ENCODE measurements at places on chromosomes 13 and 19.

DNA sequence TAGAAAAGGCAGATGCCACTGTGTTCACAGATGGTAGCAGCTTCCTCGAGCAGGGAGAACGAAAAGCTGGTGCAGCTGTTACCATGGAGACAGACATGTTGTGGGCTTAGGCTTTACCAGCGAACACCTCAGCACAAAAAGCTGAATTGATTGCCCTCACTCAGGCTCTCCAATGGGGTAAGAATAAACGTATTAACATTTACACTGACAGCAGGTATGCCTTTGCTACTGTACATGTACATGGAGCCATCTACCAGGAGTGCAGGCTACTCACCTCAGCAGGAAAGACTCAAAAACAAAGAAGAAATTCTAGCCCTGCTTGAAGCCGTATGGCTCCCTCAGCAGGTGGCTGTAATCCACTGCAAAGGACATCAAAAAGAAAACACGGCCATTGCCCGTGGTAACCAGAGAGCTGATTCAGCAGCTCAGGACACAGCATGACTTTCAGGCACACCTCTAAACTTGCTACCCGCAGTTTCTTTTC, 197.7 kb downstream of the ZNF737 start:
- no peak for DNase-seq

DNA sequence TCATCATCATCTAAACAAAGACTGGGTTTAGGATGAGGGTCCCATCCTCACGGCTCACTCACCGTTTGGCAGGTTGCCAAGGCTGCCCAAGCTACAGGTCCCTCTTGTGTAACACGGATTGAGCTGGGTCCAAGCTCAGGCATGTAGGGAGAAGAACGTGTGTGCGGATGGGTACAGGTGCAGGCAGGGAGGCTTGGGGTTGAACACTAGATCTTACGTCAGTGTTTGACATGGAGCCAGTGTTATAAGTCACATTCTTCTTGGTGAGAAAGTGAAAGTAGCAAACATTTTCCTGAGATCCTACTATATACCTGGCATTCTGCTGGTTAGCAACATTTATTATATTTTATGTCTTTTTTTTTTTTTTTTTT, 136.8 kb upstream of the RNF113B start:
- DNase-seq: no peak

DNA sequence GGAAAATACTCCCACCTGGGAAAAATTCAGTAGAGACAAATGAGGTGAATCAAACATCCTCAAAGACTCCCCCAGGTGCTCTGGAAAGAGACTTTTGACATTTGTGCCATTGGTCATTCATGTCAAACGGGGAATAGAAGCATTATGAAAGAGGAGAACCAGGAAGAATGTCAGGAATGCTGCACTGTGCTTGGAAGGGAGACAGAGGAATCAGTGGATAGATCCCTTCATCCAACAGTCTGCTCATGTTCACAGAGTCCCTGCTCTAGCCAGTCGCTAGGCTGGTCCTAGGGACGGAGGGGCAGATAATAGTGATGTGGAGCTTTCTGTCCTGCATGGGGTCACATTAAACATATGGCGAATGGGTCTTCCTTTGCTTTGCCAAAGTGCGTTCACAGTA, 384.4 kb downstream of the FGF9 start:
- no peak for DNase-seq

- DNase-seq: no peak
These were observed 7.8 kb downstream of the CEACAM4 start for GRCh38 chr19:41619018-41619556.

GRCh38 chr19:31513841-31514240, 164.6 kb upstream of the TSHZ3 start:
- DNase-seq: no peak

DNA sequence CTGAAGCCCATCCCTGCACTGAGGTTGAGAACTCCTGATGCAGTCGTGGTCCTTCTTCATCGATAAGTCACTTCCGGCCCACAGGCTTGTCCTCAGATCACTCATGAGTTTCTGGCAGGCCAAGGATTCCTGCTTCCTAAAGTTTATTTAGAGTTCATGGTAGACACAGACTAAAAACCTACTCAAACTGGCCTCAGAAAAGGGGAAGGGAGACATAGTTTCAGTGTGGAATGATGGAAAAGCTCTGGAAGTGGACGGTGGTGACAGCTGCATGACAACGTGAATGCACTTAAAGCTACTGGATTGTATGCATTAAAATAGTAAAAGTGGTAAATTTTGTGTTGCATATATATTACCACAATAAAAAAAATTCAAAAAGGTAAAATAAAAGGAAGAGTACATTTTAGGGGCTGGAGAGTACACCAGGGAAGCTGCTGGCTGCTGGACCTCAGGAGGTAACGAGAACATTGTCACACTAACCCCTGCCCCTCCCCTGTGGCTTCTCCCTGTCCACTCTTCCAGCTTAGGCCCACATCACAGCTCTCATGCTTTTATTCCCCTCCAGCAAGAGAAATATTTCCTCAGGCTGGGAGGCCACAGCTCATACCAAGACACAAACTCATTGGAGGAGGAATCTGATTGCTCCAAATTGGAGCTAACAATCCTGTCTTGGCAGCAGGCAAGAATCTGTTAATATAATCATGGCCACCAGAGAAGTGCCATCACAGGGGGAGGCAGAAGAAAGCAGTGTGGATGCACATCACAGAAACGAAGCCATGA, 741.0 kb downstream of the UQCRFS1 start:
- DNase-seq: no peak

DNA sequence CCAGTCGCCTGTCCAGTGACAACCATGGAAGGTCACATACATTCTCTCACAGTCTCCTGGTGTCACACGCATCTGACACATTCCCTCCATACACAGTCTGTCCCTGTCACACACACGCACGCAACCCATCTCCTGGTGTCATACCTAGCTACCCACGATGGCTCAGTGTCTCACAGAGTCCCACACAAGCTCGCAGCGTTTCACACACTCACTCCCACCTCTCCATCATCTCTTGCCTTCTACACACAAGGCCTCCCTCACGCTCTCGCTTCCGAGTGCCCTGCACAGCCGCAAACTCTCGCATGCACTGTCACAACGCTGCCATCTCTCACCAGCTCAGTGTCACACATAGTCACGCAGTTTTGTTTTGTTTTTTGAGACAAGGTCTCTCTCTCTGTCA, 1.2 kb upstream of the GNG8 start:
- no peak for DNase-seq

- peak; percentile 72 for DNase-seq
These were observed 905.5 kb downstream of the UQCRFS1 start for GRCh38 chr19:28307487-28307886.

Measured in fibroblast of mammary gland (primary cell).